ENCODE measurements at places on chromosomes 2 and 18.

- no peak for DNase-seq
Measured at GRCh38 chr2:188984065-188984491, 9.9 kb downstream of the COL3A1 start.

DNA sequence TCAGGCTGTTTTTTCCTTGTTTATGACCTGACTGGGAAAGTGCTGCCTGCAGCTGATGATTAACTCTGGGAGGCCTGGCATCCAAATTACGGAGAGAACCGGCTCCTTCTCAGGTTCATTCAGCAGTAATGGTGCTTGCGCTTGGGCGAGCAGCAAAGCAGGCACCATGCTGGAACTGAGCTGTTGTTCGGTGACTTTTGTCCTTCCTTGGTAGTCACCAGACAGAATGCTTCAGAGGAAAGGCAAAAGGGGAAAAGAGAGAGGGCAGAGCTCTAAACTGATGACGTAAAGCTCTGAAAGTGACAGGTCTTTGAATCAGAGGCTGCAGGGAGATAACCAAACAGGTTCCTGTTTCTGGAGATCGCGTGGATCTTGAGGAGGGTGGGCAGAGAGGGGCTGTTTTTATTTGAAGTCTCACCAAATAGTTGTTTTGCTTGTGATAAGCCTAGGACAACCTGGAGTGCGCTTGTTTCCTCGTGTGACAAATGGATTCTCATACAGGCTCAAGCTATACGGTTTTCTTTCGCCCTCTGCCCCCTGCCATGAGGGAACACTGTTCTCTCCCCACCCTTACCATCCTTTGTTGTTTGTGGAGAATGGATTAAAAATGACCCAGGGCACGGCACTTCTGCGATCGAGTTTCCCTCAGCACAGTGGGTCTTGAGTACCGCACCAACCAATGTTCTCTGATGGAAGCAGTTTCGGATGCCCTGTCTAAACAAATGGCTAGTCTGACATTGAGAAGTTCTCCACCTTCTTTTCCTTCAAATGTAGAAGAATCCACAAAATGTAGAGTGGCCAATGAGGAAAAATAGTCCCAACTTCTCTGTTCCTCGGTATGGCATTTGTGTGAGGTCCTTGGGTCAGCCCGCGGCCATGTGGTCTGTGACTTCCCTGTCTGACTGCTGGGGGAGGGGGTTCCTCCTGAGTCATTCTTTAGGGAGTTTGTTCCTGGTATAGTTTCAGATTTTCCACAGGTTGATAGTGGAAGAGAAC is 1.3 kb downstream of the RASGRP3 start:
- DNase-seq = peak; percentile 41

DNA sequence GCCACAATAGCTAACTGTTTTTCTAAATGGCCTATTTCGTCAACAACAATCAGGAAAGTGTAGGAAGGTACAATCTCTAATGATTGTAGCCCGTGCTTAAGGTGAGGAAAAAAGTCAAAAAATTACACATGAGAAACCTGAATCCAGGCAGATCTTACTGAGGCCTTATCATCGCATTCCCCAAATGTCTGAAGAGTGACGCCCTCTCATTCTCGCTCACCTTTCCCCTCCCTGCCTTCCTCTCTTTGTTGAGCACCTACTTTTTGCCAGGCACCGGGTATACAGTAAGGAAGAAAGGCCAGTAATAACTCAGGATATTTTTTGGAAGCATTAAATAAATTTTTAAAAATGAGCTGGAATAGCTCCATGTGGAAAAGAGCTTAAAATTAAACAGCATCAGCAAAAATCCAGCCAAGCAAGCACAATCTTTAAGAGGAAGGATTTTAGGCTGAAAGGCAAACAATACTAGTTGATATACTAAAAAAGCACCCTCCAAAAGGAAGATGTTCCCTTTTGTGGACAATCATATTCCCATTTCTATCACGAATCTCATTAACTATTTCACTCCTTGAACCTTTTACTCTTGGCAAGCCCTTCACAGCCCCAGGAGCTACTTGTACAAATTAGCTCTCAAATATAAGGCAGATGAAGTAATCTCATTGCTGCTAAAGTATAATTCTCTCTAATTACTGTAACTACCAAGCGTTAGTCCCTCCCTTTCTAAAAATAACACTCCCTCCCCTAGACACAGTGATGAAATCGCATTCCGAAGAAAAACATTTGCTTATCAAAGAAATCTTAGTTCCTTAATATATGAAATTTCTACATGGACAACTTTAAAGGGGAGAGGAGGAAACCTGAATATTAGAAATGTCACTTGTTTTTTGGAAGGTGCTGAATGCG is 40.0 kb downstream of the STAT1 start:
- no peak for DNase-seq

DNA sequence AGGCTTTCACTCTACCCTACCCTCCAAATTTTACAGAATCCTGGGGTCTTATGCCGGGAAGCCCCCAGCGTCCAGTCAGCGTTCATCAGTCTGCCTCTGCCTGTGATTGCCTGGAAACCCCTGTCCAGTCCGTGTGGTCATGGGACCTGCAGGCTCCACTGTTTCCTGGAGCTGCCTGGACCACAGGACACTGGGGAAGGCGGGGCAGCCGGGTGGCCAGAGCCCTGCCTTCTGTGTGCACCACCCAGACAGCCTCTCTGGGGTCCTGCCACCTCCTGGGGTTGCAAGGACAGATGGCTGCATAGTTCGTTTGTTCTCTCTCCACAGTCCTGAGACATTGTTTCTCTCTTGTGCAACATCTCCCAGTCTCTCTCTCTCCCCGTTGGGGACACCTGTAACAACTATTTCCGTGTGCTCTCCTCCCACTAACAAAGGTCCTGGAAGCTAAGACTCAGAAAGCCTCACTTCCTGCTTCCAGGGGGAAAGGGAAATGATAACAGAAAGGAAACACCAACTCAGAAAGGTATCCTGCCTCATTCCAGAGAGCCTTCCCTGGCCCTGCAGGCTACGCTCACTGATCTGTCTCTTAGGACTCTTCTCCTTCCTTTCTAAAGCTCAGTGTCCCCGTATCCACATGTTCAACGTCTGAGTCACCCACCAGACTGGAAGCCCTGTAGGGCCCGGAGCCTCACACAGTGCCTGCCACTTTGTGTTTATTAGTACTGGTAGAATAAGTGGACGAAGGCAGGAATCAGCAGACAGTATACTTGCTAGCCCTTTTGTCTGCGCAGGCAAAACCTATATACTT is 192.8 kb upstream of the RAB12 start:
- no peak for DNase-seq

DNA sequence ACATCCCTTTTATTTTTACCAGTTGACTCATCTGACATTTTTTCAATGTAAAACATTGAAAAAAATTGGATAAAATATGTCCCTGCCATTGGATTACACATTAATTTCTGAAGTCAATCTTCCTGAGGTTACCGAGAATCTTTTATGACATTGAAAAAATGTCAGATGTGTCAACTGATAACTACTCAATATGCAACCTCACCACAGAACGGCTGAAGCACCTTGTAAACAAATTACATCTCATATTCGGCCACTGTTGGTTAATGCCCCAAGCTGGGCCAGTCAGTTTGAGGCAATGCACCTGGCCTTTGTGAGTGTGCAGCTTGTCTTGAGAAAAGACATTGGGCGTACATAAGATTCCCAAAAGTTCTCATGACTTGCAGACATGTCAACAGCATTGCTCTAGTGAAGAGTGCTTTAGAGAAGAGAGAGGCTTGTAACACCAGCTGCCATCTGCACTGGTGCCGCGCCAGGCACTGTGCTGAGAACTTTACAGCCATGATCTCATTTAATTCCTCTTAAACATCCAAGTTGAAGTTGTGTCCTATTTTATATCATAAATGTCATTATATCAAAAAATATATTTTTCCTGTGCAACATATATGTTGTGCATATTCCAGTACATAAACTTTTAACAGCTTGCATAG is 112.7 kb upstream of the SLC35G4 start:
- DNase-seq = no peak

DNA sequence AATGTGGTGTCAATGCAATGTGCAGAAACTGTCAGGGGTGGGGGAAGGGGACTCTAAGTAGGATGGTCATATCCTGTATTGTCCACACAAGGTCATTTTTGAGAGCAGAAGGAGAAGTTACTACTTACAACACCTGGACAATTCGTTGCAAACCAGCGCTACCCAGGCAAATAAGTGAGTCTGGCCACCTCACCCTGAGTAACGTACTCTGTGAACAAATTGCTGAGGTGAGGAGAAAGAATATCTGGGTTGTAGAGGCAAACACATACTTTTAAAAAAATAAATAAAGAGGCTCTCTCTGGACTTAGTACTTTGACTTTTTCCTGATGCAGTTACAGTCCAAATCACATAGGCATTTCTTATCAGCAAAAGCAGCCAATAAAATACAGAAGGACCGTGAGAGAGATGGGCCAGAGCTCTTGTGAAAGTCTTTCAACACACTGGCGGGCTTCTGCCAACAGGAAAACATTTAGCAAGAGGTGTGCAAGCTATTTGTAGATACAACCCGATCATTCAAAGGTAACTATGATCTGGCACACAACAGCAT is 268.2 kb upstream of the ID2 start:
- no peak for DNase-seq

DNA sequence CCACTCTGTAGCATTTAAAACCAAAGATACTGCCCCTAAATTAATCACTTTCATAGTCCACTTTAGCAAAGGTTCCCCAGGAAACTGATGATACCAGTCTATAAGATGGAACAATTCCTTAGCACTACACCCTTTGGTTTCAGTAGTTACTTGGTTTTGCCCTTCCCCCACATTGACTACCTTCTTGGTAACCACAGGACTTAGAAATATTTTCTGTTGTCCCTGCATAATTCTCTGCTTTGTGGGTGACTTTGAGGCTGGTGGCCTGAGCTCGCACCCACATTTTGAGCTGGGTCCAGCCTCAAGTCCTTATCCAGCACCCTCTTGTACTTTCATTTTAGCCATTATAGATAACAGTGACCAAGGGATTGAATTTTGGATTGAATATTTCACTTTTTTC is 23.1 kb downstream of the ELP2 start:
- DNase-seq = no peak

DNA sequence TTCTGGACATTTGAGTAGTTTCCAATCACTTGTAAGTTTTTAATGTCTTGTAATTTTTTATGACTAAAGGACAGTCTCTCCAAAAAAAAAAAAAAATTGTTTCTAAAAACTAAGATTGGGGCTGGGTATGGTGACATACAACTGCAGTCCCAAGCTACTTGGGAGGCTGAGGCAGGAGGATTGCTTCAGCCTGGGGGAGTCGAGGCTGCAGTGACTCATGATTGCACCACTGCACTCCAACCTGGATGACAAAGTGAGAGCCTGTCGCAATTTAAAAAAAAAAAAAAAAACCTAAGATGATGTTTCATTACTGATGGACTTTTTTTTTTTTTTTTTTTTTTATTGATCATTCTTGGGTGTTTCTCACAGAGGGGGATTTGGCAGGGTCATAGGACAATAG is 34.4 kb upstream of the PKDCC start:
- DNase-seq = no peak

- DNase-seq = no peak
Measured at GRCh38 chr2:74374509-74375205, 5.5 kb downstream of the DCTN1 start.

DNA sequence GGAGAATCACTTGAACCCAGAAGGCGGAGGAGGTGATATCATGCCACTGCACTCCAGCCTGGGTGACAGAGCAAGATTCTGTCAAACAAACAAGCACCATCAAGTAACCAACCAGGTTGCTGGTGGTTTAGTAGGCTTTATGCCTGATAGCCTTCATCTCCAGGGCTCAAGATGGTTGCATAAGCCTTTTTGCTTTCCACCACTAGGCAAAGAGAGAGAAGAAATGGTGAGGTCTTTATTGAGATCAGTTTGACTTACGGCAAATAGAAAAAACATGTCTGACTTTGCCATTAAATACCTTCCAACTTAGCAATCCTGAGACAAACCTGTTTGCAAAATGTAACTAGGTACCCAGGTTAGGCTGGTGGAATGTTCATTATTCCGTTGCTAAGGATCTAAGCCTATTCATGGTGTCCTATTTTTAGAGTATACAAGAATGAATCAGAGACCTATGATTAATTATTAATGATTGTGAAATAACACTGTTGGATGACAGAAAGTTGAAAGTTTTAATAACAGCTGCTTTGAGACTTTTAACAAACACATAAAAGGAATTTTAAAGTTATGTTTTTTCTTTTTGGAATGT is 53.5 kb upstream of the SLC38A11 start:
- DNase-seq = no peak

DNA sequence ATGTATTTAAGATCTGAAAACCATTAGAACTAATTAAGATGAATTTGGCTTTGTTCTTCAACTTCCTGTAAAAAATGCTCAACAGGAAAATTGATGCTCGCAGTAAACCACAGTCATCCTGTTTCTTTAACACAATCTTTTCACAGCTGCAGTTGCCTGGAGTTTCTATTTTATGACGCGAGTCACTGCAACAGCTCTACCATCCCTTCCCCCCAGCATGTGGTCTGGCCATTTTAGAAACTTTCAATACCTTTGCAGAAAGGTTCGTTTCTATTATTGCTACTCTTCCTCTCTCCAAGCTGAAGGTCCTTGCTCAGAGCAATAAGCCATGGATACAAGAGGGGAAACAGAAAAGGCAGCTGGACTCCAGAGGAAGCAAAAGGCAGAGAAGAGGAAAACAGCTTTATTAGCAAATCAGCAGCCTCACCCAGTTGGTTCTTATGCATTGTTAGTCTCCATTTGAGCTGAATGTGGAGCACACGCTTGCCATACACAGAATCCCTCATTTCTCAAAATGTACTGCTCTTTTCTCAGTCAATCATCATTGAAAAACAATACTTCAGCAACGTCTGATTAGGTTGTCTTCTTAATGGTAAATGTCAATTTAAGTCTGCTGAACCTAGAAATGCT is 3.9 kb downstream of the WIPF1 start:
- peak; percentile 57 for DNase-seq

- DNase-seq = no peak
Measured at GRCh38 chr2:116879650-116880160, 934.8 kb upstream of the DDX18 start.

Measured in GDM1 (cell line).